ENCODE measurements at places on chromosomes 6 and 20.

DNA sequence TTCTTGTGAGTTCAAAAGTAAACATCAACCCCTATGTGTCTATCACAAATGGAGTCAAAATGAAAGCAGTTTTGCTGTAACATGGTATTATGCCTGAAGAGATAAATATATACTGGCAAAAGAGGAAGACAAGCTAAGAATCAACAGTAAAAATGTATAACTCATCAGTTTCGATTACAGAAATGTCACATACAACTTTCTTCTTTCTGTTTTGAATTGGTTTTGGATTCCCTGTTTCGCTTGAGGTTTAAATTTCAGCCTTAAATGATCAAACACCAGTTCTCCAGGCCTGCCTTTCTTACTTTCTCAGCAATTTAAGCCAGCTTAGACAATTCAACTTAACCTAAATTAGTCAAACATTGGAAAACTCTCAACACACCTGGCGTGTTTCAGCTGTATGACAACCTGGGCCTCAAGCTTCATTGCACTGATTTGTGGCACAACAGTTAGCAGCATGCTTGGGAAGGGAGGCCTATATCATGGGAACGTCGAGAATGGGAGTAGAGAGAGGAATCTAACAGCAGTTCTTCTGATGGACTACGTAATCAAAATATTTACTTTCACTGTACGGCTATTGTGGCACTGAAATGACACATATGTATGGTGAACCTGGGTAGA, 51.9 kb upstream of the MARCKS start:
- no peak for DNase-seq

GRCh38 chr20:14617123-14617522, 279.7 kb upstream of the FLRT3 start:
- DNase-seq = no peak

GRCh38 chr20:48003021-48003420, 217.7 kb upstream of the SULF2 start:
- DNase-seq = no peak

DNA sequence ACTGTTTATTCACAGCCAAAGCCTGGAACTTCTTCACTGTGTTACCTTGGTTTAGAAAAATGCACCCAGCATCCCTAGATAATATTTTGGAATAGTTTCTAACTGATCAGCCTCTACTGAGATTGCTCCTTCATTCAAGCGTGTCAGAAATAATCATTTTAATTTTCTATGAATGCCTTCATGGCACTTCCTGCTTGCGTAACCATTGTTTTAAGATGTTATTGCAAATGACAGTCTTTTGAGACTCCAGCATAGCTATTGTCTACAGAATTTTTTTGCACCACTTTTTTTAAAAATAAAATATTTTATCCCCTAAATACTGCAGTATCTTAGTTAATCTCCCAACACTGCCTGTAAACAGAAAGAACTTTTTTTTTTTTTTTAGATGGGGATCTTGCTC, 213.1 kb downstream of the PHACTR1 start:
- no peak for DNase-seq

DNA sequence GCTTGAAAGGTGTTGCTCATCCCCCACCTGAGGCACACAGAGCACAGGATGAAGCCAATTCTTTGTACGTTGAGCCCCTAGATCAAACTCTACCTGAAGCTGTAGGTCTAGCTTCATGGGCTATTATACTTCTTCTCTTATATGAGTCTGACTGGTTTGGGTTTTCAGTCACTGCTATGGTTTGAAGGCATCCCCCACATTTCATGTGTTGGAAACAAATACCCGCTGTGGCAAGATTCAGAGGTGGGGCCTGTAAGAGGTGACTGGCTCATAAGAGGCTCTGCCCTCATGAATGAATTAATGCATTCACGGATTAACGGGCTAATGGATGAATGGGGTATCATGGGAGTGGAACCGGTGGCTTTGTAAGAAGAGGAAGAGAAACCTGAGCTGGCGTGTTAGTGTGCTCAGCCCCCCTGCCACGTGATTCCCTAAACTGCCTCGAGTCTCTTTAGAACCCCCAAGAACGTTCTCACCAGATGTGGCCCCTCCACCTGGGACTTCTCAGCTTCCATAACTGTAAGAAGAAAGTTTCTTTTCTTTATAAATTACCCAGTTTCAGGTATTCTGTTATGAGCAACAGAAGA, 39.2 kb downstream of the PREX1 start:
- no peak for DNase-seq

Measured in stimulated activated CD4-positive, alpha-beta T cell treated with anti-CD3 and anti-CD28 coated beads, Interleukin-2, amount 100 ng/mL, for 48 hours (primary cell).